Natural killer cell (primary cell): ENCODE measurements at places on chromosomes 13 and 19. TPM values are rescaled to one million over a fixed set of nuclear protein-coding genes. Genes with fewer than 3 reads are reported as not detected.

SERPINE3 gene
- not detected for total RNA-seq

C19orf67 gene
- total RNA-seq, result not detected

FBXL12 gene
- total RNA-seq, result 36.9 TPM

ZNF564 gene
- 22.0 TPM for total RNA-seq

RASGRP4 gene
- total RNA-seq, result 9.3 TPM
